ENCODE measurements at places on chromosomes 2 and 18.

DNA sequence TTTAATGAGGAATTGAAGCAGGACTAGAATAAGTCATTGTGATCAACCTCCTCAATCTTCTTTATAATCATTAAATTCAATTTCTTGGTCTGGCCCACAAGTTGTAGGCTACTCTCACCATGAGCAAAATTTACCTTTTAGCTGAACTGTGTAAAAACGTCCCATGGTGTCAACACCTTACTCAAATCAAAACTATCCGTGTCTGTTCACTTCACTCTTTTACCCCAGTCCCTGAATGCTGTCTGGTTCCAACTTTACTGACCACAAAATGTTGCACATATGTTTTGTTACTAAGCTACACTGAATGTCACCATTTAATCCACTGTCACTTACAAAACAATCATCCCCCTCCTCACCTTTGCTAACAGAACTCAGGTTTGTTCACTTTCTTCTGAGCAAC is 951.6 kb upstream of the SLC39A10 start:
- no peak for DNase-seq

- peak; percentile 88 for DNase-seq
These were observed 147.1 kb downstream of the FMNL2 start for GRCh38 chr2:152481881-152482583.

- no peak for DNase-seq
These were observed 854.6 kb downstream of the RNF144A start for GRCh38 chr2:7771781-7772180.

GRCh38 chr2:73268830-73269685 is 15.2 kb downstream of the FBXO41 start:
- DNase-seq, result no peak

DNA sequence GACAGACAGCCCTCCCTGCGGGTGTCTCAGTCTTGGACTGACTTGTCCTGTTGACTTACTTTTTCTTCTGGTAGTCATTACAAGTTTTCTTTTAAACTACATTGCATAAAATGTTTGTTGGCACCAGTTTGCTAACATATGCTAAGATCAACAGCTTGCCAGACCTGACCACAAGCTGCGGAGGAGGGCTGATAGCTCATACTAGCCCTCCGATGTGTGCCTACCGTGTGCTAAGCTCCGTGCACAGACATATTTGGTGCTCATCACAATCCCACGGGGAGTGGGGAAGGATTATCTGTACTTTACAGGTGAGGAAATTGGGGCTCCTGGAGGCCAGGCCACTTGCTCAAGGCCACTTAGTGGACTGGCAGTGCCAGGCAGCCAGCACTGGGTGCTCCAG is 72.8 kb upstream of the YPEL5 start:
- DNase-seq, result no peak

DNA sequence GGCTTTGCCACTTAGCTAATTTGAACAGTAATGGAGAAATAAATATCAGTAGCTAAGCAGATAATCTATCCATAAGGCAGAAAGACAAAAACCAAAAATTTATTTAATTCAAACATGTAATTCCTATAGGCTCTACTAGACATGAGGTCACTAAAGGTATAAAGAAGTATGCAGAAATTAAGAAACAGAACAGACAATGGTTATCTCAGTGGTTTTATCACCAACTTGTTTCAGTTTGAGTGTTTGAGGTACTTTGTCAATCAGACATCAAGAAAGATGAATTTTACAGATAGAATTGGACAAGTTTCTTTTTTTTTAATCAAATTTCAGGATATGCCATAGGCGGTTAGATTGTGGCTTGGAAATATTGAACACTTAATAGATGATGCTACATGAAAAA is 67.4 kb upstream of the ZEB2 start:
- no peak for DNase-seq

GRCh38 chr2:124039762-124040291 is 14.7 kb downstream of the CNTNAP5 start:
- DNase-seq, result no peak

DNA sequence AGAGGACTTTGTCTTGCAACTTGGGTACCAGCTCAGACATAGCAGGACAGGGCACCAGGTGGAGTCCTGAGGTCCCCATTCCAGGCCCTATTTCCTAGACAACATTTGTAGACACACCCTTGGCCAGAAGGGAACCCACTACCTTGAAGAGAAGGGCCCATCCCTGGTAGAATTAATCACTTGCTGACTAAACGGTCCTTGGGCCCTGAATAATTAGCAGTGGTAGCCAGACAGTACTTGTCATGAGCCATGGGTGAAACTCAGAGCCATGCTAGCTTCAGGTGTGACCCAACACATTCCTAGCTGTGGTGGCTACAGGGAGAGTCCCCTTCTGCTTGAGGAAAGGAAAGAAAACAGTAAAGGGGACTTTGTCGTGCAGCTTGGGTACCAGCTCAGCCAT is 28.5 kb upstream of the ACTR2 start:
- DNase-seq, result no peak

DNA sequence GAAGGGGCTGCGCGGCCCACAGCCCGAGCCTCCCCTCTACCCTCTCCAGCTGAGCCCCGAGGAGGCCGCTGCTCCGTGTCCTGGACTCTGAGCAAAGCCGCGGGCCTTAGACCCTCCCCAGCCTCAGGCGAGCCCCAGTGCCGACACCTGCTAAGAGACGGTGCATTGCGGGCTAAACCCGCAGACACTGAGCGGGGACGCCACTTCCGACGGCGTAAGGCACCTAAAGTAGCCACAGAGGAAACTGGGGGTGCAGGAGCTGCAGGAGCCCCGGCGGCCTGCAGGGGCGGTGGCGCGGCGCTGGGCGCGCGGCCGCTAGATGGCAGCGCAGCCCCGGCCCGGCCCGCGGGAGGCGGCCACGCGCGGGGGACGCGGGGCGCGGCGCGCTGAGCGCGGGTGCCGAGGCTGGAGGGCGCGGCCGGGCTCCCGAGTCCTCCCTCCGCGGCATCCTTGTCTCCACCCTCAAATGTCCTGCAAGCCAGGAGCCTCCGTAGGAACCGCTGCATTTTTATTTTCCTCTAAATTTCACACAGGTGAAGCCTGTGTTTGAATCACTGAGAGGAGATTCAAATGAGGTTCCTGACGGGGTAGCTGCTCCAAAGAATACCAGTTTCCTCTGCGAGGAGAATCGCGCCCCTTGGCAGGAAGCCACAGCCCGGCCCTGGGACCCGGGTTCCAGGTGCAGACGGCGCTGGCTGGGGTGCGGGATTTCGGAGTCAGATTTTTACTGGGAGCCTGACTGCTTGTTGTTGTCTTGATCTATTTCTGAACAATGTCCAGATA is 650.5 kb downstream of the GALR1 start:
- no peak for DNase-seq

- DNase-seq, result no peak
These were observed 1045.2 kb upstream of the NRXN1 start for GRCh38 chr2:52077159-52077558.

DNA sequence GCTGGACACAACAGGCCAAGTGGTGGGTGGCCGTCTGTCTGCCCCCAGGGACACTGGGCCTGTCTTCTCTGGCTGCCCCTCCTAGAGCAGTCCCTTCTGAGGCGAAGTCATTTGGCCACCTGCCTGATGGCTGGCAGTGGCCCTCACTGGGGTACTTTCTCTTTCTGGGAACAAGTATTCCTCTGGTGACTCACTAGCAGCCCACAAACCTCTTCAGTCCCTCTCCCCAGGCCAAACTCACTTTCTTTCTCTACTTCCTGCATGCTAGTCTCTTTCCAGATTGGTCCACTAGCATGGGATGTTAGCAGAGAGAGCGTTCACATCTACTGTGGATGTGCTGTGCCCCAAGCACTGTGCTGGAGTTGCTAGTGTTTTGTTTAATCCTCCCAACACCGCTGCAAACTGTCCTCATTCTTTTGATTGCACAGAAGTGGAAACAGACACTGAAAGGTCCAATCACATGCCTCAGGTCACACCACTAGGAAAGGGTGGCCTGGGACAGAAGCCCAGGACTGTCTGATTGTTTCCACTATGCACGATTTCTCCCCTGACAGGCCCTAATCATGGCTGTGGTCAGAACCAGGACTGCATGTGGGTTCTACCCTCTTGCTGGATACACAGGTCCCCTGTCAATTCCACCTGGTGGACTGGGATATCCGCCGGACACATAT is 5.2 kb downstream of the DYSF start:
- DNase-seq, result no peak

DNA sequence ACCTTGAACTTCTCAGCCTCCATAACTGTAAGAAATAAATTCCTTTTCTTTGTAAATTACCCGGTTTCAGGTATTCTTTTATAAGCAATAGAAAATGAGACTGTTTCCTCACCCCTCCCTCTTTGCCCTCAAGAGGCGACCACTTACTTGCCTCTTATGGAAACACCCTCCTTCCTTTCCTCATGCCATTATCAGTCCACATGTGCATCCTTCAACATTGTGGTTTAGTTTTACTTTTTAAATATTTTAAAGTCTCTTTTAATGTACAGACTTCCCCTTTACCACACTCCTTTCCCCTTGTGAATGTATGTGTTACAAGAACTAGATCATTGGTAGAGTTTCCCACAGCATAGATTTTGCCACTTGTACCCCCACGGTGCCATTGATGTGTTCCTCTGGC is 202.4 kb upstream of the SIX2 start:
- no peak for DNase-seq

DNA sequence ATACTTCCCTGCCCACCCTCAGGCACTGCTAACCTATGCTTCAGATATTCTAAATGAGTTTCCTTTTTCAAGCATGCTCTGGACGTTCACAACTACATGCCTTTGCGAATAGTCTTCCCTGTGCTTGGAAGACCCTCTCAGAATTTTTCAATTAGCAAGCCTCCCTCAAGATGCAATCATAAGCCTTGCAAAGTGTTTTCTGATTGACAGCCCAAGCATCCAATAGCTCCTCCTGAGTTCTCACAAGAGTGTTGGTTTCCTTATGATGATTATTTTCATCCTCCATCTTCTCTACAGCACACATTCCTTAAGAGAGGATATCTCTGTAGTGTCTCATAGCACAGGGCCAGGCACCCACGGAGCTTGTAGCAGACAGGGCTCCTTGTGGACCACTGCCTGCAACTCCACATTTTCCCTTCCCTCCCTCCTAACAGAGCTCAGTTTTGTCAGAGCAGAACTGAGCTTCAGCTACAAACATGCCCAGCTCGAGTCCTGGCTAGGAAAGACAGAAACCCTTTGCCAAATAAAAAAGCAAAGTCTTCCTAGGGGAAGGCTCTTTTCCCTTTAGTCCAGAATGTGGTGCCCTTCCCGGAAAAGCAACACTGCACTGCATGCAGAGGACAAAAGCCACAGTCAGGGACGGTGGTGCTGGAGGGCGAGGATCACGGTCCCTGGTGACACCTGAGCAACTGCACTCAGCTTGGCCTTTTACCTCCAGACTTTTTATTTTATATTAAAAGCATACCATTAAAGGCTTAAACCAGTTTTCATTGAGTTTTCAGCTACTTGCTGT is 819.8 kb upstream of the ID2 start:
- no peak for DNase-seq

DNA sequence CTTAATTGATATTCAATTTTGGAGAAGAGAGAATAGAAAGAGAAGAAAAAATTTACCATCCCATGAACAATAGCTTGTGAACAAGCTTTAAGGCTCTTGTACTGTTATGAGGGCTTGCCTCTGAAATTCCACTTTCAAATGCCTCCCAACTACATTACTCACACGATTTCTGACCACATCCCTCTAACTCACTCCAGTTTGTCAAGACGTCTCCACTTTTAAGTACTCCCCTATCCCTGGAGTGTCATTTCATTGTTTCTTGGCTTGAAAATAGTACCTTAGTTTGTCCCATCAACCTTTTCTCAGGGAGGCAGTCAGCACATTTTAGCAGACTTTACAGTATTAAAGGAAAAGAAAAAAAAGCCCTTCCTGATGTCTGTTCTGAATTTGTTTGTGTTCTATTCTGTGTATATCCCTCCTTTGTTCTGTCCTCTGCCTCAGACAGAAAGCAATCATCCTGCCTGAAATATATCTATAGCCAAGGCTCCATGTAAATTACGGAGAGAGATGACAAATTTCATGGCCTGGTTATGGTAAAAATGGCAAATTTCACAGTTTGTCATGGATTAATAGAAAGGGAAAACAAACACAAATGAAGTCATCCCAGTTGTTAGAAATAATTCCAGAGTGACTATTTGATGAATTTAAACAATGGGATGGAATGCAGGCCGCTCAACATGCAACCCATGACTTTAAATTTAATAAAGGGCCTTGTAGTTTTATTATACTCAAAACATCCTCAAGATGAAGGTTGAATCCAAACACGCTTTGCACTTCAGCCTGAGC is 228.8 kb downstream of the ETAA1 start:
- DNase-seq, result no peak

DNA sequence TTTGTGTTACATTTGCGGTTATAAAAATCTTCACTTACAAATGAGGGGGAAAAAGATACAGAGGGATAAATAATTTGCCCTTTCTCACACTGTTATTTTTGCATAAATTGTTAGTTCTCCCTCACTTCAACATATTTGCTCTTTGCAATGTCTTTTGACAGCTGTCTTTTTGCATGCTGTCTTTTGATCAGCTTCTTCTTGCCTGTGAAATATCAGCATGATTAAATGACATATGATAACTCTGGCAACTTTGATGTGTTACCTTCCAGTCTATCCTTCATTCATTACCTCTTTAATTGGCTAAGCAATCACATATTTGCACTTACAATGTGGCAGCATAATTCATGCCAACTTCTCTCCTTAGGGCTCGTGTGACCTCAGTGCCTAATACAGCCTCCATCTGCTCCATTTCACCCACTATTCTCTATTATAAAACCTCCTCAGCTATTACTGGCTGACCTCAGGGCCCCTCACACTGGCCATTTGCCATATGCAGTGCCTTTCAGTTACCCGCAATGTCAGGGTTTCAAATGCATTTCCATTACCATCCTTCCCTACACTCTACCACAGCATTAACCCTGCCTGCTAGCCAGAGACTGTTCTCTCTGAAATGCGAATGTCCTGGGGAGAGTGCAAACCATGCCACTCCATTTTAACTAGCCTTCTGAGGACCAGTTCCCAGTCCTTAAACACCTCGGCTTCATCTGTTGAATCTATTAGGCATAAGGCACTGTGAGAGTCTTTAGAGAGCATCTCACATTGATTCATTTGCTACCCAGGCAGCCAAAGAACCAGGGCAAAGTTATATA is 1056.6 kb upstream of the CHAC2 start:
- no peak for DNase-seq

GRCh38 chr2:70094978-70095719 is 7.9 kb downstream of the PCBP1 start:
- DNase-seq, result peak; percentile 87

DNA sequence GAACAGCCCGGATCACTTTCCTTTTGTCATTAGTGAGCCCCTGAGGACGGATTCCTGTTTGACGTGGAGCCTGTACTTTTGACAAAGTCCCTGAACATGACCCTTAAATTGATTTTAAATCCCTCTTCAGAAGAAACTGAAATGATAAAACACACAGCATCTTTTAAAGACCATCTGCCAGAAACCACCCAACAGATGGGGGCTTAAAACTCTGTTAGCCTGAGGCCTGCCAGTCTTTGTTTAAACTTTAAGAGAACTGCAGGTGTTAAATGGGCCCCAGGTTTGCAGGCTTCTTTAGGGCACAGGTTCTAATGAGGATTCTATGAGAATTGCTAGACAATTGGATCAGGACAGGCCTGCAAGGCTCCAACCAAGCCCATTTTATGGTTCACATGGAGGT is 177.9 kb downstream of the ALK start:
- DNase-seq, result no peak

GRCh38 chr2:139964721-139965440 is 1184.7 kb upstream of the NXPH2 start:
- no peak for DNase-seq

Data from HepG2 (cell line).